HCT116 (cell line): ENCODE measurements at places on chromosomes 1 and 21.
A peak's percentile ranks its signal among the peaks of the same experiment; 100 is the strongest.

- no peak for DNase-seq
Observed at GRCh38 chr1:102941366-102941947, 166.9 kb downstream of the COL11A1 start.

DNA sequence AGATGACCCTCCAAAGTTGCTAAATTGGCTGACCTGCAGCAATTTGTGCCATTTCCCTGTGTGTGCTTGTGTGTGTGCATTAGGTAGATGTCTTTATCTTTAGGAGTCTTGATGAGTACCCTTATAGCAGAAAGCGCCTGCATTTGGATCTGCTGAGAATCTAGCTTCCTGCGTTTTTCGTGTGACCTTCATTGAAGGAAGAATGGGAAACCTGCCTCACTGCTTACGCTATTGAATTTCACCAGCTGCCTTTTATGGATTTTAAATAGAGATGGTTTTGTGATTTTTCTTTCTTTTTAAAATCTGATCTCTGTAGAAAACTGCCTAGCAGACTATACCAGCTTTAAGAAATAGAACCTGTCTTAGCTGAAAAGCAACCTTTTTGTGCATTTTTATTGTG is 124.5 kb downstream of the CACHD1 start:
- DNase-seq: no peak

DNA sequence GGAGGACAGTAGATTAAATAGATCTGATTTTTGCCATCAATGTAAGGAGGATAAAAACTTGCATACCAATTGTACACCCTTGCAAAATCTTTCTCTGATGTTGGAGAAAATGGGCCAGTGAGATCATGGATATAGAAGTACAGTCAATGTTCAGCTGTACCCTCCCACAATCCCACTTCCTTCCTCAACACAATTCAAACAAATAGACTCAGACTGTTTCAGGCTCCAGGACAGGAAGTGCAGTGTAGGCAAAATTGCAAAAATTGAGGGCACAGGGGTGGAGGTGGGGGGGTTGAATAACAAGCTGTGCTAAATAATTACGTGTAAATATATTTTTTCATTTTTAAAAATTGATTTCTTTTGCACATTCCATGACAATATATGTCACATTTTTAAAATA is 3.9 kb upstream of the IFI44 start:
- no peak for DNase-seq

DNA sequence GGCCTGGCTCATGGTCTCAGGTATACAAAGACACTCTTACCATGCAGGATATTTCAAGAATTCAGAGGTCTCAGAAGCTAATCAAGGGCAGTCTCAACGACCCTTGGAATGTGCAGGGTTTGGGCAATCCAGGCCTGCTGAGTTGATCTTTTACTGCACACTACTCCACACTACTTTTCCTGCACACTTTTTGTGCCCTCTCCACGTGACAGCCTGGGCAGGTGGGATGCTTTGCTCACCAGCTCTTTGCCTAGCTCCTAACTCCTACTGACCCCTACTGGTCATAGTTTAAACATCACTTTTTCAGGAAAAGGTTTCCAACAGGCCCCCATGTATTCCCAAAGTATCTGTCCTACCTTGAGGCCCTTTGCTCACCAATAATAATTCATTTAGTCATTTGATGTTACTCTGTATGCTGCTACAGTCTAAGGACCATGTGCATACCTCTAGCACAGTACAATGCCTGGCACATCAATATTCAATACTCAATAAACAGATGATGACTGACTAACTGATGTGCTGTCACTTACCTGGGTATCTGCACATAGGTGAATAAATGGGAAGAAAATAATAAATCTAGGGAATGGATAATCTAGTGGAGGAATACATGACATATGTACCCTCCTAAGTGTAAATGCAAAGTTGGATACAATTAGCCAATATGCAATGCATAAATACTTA is 9.6 kb downstream of the DUSP23 start:
- DNase-seq: peak; percentile 24

- DNase-seq: no peak
Observed at GRCh38 chr1:37656026-37656425, 21.3 kb upstream of the RSPO1 start.

DNA sequence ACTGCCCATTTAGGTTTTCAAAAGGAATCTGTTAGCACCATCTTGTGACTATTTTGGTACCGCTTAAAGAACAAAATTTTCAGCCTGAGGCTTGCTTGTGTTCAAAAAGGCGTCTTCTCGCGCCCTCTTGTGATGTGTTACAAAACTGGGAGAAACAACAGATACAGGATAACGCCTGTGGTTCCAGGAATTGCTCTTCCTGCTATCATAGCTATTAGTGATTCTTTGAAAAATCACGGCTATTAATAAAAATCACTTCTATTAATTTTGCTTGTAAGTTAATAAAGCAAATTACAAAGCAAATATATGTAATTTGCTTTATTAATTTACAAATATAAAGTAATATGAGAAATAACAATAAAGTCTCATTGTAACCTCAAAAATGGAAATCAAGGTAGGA is 82.2 kb upstream of the ABCD3 start:
- peak; percentile 93 for DNase-seq

DNA sequence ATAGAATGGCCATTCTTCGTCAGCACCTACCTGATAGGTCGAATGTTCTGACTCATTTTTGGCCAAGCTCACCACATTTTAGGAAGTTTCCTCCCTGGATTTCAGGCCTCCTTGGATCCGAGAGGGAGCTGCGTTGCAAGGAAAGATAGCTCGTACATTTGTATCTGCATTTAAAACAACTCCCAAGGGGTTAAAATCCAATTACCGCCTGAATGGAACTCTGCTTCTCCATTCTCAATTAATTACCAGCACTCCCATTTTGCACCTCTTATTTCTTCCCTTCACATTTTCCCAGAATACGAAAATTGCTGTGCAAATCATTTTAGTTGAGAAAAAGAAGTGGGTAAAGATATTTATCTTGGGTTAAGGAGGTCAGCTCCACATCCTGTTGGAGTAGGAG is 610.7 kb downstream of the NPHP4 start:
- DNase-seq: no peak

- no peak for DNase-seq
Observed at GRCh38 chr1:32239790-32240139, 7.3 kb upstream of the FAM167B start.

- DNase-seq: no peak
Observed at GRCh38 chr1:42735477-42736105, 4.4 kb downstream of the CLDN19 start.

DNA sequence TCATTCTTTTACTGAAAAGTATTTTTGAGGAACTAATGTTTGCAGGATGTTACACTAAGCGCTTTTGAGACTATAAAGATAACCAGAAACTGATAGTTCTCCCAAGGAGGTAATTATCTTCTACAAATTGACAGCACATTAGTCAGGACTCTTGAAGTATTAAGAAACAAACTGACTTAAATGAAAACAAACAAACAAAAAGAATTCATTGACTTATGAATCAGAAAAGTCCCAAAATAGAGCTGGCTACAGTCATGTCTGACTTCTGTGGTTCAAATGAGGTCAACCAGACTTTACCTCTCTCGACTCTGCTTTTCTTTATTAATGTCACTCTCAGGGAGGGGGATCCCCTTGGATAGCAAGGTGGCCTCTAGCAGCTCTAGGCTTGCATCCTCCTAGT is 296.8 kb downstream of the TPR start:
- DNase-seq: no peak

DNA sequence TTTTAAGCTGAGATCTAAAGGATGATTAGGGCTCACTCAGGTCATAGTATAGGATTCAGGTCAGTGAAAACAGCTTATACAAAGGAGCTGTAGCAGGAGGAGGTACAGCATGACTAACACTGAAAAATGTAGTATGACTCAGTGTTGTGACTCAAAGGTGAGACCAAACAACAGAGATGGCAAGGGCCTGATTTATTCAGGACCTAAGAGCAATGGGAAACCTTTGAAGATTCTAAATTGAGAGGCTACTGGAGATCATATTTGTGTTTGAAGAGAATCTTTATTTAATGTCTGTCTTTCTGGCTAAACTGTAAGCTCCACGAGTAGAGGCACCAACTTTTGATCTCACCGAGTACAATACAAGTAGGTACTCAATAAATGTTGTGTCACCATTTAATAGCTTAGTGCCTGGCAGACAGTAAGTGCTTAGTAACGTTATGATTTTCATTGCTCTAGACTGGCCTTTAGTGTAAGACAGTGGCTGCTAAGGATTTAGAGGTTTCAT is 43.5 kb downstream of the PRKAA2 start:
- peak; percentile 96 for DNase-seq

GRCh38 chr21:20353351-20353750 is 644.9 kb upstream of the NCAM2 start:
- DNase-seq: no peak

- no peak for DNase-seq
Observed at GRCh38 chr1:114703242-114703641, 7.9 kb upstream of the AMPD1 start.

- DNase-seq: no peak
Observed at GRCh38 chr1:18091660-18092446, 15.7 kb upstream of the IGSF21 start.

GRCh38 chr1:5971471-5972197 is 20.6 kb downstream of the NPHP4 start:
- DNase-seq: no peak

GRCh38 chr21:38498057-38498833 is at the start of gene ERG:
ERG (minus strand) TSS chr21:38498477; CDS start chr21:38498380, 97 bp downstream.
- no peak for DNase-seq

DNA sequence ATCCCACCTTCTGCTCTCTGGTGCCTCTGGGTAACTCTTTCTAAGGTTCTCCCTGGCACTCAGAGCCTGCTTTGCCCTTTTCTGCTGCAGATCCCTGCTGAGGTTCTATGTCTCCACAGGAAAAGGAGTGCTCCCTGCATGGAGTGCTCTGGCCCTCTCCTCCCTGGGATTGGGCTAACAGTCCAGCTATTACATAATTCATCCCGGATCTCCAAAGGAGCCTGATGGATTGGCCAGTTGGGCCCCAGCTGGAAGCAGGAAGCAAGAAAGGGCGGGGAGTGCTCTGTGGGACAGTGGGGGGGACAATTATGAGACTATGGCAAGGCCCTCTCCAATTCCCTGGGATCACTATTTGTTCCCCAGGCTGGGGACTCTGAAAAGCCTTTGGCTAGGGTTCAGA is 51.9 kb upstream of the GOLT1A start:
- no peak for DNase-seq

DNA sequence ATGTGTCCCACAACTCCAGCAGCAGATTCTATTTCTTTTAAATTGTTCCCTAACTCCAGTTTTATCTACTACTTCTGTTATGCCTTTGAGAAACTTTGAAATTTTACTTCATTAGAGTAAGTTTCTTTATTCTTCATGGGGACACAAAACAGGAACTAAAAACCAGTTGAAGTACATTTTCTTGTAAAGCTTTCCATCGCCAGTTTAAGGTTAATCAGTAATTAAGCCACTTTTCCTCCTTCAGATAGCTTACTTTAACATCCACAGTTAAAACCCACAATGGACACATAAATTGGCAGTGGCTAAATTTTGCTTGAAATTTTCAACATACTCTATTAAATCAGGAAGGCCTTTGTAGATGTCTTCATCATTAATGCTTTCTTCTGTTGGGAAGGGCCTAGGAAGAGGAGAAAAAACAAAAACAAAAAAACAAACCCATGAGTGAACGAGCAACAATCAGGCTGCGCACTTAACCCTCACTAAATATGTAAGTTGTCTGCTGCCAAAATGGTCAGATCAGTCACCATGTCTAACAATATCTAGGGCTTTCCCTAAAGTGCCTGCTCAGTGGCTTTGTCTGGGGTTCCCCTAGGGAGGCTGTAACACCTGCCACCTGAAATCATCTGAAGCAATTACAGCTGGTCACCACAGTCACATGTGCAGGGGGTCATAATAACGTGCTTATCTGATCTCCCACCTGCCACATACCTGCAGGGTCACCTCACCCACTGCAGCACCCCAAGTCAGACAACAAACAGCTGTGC is 187.9 kb downstream of the VAV3 start:
- DNase-seq: no peak

DNA sequence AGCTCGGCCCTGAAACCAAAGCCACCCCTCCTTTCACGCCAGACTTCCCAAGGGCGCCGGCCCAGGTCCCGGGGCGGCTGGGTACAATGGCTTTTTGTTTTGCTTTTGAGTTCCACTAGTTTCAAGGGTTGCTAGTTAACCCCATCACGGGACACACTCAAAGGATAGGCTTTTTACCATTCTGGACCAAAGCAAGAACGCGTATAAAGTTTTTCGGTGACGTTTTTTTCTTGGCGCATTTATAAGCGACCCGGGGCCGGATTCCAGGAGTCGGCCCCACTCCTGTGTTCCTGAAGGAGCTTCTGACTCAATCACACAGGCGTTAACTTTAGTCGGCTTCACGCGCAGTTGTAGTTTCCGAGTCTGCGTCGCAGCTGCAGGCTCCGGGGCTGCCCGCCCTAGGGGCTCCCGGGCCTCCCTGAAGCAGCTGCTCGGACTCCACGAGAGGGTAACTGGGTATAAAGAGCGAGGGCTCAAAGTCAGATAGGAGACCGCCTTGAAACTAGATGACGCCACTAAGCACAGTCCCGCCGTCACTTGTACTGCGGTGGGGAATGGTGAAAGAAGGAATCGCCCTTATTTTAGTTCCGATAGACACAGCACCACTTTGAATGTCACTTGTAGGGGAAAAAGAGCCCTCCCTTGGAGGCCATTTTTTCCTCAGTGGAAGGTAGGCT is 707 bp upstream of the KLHL21 start:
- no peak for DNase-seq

GRCh38 chr1:113975211-113975895 is 3.9 kb upstream of the OLFML3 start:
- no peak for DNase-seq

- DNase-seq: no peak
Observed at GRCh38 chr1:151361883-151362282, 10.6 kb downstream of the SELENBP1 start.

DNA sequence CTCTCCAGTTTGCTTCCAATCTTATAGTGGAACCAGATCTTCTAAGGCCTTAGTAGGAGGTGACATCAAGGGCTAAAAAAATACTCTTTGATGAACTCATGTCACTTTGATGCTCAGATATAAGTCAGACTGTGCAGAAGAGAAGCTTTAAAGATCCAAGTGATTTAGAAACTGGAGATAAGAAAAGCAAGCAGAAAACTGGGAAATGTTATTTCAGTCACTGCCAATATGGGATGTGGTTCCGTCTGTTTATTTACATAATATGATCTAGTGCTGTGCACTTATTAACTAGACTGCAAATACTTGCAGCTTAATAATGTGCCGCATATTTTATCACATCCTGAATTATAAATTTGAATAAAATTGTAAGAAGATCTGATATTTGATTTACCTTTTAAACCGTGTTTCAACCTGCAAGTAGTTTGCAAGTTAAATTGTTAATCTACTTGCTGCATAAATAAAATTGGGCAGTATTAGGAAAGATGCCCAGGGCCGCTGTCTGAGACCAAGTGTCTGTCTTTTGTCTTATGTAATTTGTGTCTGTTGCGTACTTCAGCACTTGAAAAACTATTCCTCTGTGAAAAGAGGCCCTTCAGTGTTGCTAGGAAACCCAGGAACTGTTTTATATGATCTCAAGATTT is 29.6 kb downstream of the CXADR start:
- DNase-seq: no peak

DNA sequence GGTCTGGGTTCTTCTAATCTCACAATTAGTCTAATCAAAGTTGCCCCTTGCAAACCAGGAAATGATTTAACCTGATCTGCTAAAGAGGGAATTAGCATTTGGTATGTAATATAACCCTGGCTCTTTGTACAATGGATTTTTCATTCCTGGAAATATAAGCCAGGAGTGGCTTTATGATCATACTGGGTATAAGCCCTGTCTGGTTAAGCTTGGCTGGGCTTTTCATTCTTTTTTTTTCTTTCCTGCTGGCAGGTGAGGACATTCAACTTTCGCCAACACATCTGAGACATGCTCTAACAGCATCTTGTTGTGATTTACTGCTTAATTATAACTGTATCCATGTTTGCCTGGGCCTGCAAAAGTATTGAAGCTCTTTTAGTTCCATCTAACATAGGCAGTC is 20.4 kb upstream of the SDE2 start:
- no peak for DNase-seq
